ACHN (cell line): ENCODE measurements at places on chromosomes 12 and 14.

DNA sequence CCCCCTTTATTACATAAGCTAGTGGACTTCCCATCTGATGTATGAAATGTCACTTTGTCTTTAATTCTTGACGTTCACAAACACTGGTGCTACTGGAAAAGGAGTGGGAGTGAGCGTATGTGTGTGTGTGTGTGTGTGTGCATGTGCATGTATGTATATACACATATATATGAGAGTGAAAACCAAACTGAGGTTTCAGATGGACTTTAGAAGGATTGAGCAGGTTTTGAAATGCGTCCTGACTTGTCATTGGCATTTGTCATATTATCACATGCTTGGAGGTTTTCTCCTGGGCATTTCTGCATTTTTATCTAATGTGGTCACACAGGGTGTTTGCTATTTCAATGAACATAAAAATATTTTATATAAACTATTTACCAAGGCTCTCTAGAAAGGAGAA, 1085.9 kb downstream of the BCL11B start:
- no peak for DNase-seq

DNA sequence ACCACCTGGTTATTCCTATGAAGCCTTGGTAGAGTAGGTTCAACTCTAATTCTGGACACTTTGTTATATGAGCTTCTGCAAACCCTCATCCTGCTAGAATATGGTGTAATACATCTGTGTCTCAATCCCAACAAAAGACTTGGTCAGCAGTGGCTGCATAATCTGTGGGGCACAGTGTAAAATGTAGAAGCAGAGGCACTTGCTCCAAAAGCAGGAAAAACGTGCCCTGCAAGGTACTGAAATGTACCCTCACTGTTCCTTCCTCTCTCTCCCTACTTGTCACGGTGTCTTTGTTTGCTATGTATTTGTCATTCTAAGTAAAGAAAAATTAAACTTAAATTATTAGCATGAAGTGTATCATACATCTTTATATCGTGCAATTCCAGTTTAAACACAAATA, 267.9 kb downstream of the BCL11B start:
- DNase-seq = no peak

GRCh38 chr12:75315518-75315917, 14.6 kb downstream of the CAPS2 start:
- DNase-seq = peak; percentile 84

- no peak for DNase-seq
Measured at GRCh38 chr12:1801303-1801975, 18.9 kb upstream of the LRTM2 start.

DNA sequence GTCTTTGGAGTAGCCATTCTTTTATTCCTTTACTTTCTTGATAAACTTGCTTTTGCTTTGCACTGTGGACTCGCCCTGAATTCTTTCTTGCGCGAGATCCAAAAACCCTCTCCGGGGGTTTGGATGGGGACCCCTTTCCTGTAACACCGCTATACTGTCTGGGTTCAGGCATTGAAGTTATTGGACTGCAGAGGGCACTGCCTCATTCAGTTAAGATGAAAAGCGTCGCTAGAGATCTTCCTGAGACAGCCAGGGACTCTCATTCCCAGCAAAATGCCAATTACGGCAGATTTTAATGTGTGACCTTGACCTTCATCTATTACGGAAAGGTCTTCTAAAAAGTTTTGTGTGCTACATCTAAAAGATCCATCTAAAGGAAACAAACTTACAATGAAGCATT, 17.3 kb upstream of the RIMKLB start:
- DNase-seq = no peak

DNA sequence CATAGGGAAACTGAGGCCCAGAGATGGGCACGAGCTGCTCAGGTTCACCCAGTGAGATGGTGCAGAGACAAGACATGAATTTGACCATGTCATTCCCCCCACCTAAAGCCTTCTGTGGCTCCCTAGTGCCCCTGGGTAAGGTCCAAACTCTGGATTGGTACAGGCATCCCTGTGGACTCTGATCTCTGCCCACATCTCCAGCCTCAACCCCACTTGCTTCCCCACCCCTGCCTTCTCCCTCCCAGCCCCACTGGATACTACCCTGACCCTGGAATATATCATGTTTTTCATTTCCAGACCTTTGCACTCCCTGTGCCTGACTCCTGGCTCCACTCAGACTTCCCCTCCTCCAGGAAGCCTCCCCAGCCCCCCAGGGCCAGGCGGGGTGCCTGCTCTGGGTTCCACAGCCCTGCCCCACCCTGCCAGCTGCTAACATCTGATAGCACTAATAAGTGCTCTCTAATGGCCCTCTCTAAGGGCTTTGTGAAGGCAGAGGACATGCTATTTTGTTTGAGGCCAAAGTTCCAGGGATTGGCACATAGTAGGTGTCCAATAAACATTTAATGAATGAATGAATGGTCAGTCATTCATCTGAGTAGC, 1.1 kb upstream of the SDSL start:
- no peak for DNase-seq

DNA sequence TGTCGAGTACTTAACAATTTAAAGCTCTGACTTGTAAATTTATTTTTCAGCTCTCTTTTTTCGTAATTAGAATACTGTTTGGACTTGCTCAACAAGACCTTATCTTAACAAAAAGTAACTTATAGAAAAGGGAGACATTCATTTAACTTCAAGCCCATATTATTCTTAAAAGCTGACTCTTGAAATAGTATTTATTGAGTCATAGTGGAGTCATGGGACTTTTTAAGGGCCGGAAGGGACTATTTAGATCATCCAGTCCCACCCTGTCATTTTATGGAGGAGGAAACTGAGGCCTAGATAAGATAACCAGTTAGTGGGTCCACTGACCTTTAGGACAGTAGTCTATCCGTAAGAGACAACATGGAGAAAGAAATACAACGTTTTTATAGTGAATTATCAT, 1.5 kb downstream of the RAP1B start:
- DNase-seq = peak; percentile 31

GRCh38 chr12:51863933-51864832, 15.7 kb upstream of the FIGNL2 start:
- peak; percentile 86 for DNase-seq

DNA sequence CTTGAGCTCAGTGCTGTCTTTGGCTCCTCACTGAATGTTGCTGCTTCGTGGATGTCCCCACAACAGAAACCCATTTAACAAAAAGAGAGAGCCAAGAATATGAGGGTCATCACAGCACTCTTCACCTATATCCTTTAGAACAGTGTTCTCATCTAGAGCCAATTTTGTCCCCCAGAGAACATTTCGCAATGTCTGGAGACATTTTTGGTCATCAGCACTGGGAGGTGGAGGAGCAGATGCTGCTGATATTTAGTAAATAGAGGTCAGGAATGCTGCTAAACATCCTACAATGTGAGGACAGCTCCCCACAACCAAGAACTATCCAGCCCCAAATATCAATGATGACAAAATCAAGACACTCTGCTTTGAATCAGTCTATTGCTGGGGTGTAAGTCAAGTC, 92.5 kb downstream of the BBS10 start:
- DNase-seq = no peak

DNA sequence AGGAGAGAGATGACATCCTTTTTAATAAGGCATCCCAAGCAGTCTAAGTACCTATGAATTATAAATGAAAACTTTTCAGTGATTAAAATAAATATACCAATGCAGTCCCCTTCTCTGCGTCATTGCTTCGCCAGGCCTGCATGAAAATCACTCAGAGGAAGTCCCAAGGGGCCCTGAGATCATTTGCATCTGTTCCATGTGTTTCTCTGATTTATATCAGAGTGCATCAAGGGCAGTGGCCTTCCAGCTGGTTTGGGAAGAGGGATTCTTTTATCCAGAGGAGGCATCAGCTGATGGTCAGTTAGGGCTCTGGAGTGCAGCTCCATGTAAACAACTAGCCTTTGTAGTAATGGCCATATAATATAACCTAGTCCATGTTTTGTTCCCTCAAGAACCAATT, 210.1 kb downstream of the RGS6 start:
- no peak for DNase-seq

DNA sequence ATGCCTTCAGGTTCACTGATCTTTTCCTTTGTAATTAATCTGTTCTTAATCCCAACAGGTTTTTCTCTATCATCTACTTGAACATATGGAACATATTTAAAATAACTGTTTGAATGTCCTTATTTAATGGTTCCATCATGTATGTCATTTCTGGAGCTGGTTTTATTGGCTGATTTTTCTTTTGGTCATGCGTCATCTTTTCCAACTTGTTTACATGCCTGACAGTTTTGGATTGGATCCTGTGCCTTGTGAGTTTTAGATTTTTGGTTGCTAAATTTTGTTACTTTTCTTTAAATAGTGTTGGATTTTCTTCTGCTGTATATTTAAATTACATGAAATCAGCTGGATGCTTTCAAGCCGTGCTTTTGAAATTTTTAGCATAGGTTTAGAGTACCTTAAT, 237.3 kb upstream of the DAAM1 start:
- no peak for DNase-seq
